Activated CD4-positive, alpha-beta T cell treated with anti-CD3 and anti-CD28 coated beads for 24 hours (primary cell): ENCODE measurements at places on chromosomes 3 and 15.

GRCh38 chr3:186152889-186153292 lies 44.0 kb upstream of the ETV5 start:
- DNase-seq: no peak

DNA sequence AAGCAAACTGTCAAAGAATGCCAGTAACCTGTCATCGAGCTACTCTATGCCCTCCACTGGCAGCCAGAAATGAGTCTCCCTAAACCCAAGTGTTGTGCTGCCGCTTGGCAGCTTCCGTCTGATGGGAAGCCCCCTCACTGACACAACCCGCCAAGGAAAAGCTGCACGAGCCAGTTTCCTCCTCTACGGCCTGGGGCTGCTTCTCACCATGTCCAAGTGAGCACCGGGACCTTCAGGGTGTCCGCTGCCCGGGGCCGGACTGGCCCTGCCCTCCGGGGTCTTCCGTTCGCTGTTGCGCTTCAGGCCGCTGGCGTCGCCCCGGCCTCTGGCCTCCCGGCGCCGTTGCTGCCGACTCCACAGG lies 490 bp downstream of the TOMM70 start:
- DNase-seq: peak; percentile 7

DNA sequence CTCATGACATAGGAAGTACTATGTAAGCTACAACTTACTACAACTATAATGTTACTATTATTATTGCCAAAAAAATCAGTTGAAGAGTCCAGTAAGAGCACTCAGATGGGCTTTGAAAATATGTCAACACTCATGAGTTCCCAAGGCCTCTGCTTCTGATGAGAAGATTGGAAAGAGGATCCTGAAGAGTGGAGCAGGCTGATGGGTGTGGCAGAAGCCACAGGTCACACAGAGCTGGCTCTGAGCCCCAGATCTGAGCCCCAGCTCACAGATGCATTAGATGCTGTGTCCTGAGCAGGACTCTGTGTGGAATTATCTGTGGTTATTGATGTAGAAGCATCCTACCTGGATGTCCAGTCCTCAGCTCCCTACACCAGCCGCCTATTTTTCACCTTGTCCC lies 65.6 kb downstream of the SPSB4 start:
- no peak for DNase-seq

DNA sequence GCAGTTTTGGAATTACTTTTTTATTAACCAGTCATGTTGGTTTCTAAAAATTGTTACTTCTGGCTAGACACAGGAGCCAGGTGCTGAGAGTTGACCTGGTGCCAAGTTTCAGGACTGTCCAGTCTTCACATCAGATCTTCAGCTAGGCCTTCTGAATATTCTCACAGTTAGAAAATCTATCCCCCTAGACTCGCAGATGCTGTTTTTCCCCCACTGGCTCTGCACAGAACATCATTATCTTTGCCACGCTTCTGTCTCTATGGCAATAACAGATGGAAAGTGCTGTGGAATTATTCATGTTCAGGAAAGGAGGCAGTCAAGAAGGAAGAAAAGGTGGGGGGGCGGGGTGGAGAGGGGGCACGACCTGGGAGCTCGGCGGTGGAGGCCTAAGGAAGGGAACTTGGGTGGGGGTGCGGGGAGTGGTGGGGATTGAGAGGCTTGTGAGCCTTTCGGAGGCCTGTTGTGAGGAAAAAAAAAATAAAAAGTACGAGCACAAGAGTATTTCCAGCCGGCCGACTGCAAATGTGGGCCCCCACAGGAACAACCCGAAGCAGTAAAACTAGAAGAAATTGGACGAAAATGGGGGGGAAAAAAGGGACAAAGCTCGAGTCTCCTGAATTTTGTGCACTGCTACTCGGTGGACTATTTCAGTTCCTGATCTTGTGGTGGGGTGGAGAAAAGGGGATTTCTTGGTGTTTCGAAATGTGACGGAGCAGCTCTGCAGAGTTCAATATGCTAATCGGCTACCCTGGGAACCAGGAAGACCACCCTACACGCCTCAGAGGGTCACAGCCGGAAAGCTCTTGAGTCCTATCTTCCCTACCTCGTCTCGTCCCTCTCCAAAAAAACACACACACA lies 1.5 kb upstream of the SKIL start:
- no peak for DNase-seq

- no peak for DNase-seq
Measured at GRCh38 chr3:27095553-27096222, 273.5 kb downstream of the NEK10 start.

DNA sequence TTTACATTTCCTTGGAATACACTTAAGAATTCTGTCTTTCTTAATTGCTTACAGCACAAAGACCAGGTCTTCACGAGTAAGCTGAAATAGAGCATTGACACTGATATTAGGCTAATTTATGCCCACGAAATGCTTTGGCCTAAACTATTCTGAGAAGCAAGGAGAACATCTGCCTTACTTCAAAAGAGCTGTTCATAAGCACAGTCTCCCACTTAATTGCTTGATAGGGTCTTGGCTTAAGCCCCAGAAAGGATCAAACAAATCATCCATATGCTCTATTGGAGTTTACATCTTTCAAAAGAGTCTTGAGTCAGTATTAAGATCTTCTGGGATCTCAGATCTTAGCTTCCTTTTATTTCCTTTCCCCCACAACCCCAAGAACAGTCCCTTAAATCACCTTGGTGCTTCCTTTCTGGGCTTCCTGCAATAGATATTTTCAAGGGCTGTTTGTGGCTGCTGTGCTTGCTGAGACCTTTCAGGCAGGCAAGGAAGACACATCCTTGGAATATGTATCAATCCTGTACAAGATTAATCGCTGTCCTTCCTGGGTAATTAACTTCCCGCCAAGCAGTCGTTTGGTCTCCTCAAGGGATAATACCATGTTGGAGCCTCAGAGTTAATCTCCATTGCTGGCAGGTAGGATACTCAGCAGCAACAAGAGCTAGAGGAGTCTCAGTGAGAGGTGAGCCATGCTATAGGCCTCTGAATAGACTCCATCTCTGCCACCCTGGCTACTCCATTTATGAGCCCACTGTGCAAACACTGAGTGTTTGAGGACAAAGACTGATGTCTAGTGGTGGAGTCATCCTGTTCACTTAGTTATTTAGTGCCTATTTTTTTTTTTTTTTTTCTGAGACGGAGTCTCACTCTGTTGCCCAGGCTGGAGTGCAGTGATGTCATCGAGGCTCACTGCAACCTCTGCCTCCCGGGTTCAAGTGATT lies 37.1 kb downstream of the TMEM158 start:
- DNase-seq: no peak

DNA sequence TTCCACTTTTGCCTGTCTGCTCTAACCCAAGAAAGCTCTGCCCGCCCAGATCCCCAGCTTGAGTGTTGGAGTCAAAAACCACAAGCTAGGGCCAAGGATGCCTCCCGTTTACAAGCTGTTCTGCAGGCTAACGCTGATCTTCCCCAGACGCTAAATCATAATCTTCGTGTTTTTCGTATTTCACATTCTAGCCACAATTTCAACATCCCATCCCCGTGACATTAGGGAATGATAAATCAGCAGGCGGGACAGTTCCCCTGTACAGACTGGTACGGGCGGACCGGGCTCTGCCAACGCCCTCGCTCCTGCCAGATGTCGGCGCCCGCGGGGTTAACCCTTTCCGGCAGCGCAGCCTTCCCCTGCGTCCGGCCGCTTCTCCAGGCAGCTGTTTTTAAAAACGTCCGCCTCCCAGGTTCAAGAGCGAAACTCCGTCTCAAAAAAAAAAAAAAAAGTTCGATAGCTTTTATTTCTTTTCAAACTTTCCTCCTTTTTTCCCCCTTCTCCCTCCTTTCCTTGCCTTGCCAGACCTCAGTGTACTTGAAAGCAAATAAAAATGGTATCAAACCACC lies 81.0 kb upstream of the BNC1 start:
- DNase-seq: no peak

DNA sequence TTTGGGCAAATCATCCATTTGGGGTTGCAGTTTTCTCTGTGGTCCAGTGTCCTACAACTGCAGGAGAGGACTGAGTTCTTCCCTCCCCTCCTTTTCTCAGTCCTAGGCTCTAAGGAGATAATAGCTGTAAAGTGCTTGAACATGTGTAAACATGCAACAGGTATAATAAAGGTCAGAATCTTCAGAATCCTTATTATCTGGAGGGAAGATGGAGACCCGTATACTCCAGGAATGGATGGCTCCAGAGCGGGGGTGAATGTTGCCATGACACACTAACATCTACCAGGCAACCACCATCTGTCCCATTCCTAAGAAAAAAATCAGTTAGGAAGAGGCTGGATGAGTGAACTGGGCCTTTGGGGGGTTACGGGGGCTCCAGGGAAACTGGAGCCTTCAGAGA lies 39.7 kb upstream of the GLCE start:
- DNase-seq: no peak

GRCh38 chr3:168314166-168314565 lies 218.4 kb upstream of the GOLIM4 start:
- no peak for DNase-seq

DNA sequence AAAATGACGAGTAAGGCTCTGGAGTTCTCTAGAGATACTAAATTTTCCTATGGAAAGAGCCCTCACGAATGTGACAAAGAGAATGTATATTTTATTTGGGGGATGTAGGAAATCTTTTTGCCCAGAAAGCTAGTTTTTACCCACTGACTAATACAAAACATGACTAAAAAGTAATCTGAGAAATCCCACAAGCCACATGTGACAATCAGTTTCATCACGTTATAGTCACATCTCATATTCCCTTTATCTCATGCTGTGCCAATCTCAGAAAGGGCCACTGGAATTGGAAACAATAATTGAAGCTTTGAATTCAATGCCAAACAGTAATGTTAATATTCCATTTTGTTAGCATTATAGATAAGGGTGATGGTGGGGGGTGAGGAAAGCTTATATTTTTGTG lies 509.0 kb upstream of the GOLIM4 start:
- no peak for DNase-seq

GRCh38 chr3:128297401-128298138 lies 144.3 kb downstream of the EEFSEC start:
- no peak for DNase-seq

GRCh38 chr3:16818945-16819344 lies 65.8 kb upstream of the PLCL2 start:
- DNase-seq: no peak

DNA sequence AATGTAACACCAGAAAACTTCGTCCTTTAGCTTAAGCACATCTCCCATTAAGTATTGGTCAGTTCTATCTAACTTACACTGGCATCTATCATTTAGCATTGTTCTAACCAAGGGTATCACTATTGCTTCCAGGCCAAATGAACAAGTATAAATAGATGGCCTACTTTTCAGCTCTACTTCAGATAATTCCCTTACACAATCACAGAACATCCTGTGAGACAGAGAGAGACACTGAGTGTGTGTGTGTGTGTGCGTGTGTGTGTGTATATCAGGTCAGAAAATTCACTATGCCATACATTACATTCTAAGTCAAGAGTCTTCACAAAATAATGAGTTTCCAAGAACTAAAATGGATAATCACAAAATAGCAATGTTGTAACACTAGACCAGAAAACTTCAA lies 39.1 kb downstream of the SCAPER start:
- DNase-seq: no peak

DNA sequence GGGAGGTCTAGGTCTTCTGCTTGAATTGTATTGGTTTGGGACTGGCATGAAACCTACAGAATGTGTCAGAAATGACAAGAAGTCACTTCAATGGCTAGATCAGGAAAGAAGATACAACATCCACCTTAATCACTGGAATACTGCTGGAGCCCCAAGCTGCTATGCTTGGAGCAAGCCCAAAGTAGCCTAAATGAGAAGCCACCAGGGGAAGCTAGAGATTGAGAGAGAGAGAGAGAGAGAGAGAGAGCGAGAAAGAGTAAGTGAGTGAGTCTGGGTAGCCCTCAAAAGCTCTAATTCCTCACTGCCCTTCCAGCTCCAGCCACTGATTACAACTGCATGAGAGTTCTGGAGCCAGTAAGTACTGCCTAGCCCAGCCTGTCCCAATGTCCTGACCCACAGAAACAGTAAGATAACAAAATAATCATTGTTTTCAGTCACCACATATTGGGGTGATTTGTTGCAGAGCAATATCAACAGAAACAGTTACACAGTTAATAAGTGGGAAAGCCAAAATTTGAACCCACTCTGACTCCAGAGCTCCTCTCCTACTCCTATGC lies 529.2 kb upstream of the GOLIM4 start:
- no peak for DNase-seq

- DNase-seq: no peak
Measured at GRCh38 chr3:37236024-37236423, 61.6 kb upstream of the LRRFIP2 start.

GRCh38 chr15:42059661-42060476 lies 34.5 kb downstream of the PLA2G4D start:
- peak; percentile 63 for DNase-seq

- no peak for DNase-seq
Measured at GRCh38 chr3:41521010-41521655, 321.8 kb downstream of the CTNNB1 start.

GRCh38 chr3:58334013-58334321 lies 1.3 kb downstream of the PXK start:
- no peak for DNase-seq

- DNase-seq: no peak
Measured at GRCh38 chr3:155554777-155555451, 190.0 kb downstream of the PLCH1 start.

- no peak for DNase-seq
Measured at GRCh38 chr15:26838742-26839460, 28.0 kb upstream of the GABRA5 start.

GRCh38 chr3:89353465-89353864 lies 246.0 kb downstream of the EPHA3 start:
- no peak for DNase-seq

- DNase-seq: no peak
Measured at GRCh38 chr15:27324886-27325615, 354.1 kb downstream of the GABRG3 start.

GRCh38 chr3:9649791-9650521 lies 651 bp downstream of the MTMR14 start:
- no peak for DNase-seq

DNA sequence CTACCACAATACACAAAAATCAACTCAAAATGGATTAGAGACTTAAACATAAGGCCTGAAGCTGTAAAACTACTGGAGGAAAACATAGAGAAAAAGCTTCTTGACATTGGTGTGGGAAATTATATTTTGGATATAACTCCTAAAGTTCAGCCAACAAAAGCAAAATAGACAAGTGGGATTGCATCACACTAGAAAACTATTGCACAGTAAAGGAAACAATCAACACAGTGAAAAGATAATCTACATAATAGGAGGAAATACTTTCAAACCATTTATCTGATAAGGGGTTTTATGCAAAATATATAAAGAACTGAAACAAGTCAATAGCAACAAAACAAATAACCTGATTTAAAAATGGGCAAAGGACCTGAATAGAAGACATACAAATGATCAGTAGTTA lies 37.6 kb upstream of the TP63 start:
- DNase-seq: no peak
